ENCODE measurements at places on chromosomes 3 and 15. TPM values are rescaled to one million over a fixed set of nuclear protein-coding genes. Genes with fewer than 3 reads are reported as not detected.
A peak's percentile ranks its signal among the peaks of the same experiment; 100 is the strongest.

DNA sequence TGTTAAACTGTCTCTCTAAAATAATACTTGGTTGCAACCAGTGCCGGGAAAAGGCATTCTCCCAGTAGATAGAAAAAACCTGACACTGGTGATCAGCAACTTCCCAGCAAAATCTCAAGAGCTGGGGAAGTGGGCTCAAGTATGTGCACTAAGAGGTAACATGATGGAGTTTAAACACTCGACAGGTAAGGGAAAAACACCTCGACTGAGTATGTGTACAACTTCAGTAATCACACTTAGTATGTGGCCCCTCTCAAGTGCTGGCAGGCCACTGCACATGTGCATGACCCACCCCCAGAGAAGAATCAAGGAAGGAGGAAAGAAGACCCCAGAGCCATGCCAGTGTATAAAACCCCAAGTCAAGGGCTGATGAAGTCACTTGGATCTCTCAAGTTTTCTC, 27.4 kb downstream of the SPESP1 start:
- ATAC-seq, result no peak

DNA sequence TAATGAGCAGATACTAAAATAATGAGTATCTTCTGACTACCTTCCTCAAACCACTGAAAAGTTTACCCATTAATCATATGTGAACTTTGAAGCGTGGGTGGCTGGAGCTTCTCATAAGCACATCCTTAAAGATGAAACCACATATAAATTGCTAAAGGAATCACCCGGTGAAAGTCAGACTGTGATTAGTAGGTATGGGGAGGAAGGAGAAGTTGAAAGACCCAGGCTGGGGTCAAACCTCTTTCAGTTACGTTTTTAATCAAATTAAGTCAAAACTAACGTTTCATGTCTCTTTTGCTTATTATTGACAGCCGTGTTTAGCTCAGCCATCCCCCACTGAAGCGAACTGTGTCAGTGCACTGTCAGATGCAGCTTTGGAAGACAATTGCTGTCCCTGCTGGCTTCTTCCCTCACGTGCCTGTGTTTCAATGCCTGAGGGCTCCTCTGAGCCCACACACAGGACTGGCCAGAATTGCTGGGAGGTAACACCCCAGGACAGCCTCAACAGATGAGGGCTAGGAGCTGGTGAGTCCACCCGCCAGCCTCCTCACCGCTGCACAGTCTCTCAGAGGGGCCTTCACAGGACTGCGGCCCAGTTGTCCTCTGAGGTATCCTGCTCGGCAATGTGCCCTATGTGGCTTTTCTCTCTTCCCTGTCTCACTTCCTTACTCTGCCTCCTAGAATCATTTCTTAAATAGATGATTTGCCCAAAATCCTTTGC, 29.3 kb upstream of the SH3BP5 start:
- ATAC-seq, result peak; percentile 76

DNA sequence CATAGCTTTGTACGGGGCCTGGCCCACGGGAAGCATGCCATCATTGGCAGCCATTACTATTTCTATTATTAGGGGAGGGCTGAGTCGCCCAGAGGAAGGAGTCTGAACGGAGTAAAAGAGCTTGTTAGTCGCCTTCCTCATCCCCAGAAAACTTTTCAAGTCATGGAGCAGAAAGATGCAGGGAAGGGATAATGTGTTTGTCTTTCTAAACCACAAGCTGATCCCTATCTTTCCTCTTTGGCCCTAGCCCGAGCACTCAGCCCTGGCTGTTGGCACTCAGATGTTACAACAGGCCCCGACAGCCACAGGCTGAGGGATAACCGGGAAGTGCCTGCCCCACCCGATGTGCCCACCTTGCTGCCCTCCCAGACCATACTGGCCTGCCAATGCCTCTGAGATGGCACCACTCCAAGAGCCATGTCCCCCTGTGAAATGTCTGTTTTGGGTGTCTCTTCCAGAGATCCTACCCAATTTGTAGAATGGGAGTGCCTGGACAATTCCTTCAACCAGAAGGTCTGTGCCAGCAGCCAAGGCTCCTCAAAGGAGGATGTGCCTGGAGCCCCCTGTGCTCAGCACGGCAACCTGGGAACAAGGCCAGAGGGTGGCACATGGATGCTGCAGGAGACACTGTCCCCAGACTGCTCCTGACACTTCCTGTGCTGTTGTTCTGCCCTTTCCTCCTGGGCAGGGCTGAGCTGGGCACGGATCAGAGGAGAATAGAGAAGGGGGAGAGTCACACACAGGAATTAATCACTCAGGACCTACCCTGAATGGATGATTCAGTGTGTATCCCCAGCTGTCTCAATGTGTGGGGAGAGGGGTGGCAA, 10.8 kb downstream of the PAK6 start:
- no peak for ATAC-seq

Gene LTF
- total RNA-seq, result not detected

Gene SLC24A5
- not detected for total RNA-seq
